Kidney glomerular epithelial cell (primary cell): ENCODE measurements at places on chromosomes 1 and 21.
A peak's percentile ranks its signal among the peaks of the same experiment; 100 is the strongest.

GRCh38 chr1:112043901-112044300 is 54.4 kb upstream of the KCND3 start:
- DNase-seq: no peak

GRCh38 chr1:40966417-40966816 is 13.1 kb upstream of the CTPS1 start:
- DNase-seq: no peak

GRCh38 chr1:147625362-147625995 is 44.8 kb downstream of the ACP6 start:
- DNase-seq: no peak

DNA sequence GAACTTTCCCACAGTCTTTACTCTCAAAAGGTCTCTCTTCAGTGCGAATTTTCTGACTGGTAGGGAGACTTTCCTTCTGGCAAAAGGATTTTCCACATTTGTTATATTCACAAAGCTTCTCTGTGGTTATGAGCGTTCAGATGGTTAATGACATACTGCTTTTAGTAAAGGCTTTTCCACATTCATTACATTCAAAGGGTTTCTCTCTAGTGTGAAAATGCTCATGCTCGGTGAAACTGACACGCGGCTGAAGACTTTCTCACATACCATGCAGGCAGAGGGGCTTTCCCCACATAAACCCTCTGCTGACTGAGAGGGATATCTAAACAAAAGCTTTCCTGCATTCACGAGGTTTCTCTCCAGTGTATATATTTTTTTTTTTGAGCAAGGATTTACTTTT is 9.9 kb upstream of the KLF18 start:
- DNase-seq: no peak

DNA sequence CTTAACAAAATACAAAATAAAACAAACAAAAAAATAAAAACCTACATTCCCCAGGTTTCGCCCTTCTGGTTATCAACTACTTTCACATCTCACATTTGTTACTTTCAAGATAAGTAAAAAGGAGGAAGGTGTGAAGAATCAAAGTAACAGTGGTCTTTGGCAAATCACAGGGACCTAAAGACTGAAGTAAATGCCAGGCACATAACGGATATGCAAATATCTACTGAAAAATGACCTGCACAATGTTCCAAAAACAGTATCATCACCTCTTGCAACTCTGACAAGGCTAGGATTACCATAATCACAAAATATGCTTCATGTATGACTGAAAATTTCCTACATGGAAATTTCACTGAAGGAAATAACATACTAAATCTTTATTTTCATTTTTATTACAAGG is 29.3 kb downstream of the COP1 start:
- no peak for DNase-seq

- peak; percentile 4 for DNase-seq
Observed at GRCh38 chr1:71809085-71809484, 473.3 kb downstream of the NEGR1 start.

GRCh38 chr1:175095978-175096607 is 28.5 kb downstream of the TNN start:
- DNase-seq: no peak

- no peak for DNase-seq
Observed at GRCh38 chr1:84939151-84939550, 46.1 kb upstream of the LPAR3 start.

DNA sequence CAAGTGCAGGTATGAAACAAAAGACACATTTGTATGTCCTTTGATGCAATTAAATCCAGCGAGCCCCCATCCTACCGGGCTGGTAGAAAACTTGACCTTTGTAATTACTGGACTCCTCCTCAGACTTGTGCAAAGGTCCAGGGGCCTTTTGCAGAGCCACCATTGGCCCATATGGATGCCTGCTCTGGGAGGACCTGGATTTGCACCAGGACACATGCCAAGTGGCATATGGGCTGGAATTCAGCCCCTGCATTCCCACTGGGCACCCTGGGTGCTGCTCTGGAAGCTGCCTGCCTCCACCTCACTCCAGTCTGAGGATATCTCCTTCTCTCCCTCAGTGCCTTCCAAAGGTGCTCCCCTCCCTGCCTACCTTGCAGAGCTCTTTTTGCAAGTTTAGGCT is 36.0 kb downstream of the LACTBL1 start:
- no peak for DNase-seq

- no peak for DNase-seq
Observed at GRCh38 chr1:1205769-1206375, 520 bp downstream of the TNFRSF18 start.

GRCh38 chr1:15443281-15443680 is 5.0 kb downstream of the CTRC start:
- DNase-seq: no peak

DNA sequence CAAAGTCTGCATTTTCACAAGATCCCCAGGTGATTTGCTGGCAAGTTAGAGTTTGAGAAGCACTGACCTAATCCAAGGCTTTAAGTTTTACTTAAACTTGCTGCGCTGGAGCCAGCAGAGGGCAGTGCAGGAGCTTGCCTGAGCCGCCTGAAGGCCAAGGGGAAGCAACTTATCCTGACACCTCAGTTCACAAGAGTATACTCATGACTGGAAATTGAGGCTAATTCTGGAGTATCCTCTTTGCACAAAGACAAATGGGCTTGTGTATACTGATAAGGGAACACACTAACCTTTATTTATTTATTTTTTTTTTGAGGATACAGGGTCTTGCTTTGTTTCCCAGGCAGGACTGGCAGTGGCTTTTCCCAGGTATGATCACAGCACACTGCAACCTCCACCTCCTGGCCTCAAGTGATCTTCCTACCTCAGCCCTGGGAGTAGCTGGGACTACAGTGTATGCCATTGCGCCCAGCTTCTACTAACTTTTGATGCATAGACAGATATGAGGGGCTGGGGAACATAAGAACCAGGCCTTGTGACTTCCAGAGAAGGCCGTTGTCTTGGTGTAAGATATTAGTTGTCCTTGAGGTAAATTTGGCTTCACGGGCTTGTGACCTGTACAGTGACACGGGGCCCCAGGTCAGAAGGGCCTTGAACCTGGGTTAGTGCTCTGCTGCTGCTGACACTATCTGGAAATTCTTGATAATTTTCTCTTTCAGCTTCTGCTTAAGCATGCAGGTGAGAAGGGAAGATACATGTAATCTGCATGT is 29.0 kb upstream of the SLAMF1 start:
- DNase-seq: peak; percentile 32

DNA sequence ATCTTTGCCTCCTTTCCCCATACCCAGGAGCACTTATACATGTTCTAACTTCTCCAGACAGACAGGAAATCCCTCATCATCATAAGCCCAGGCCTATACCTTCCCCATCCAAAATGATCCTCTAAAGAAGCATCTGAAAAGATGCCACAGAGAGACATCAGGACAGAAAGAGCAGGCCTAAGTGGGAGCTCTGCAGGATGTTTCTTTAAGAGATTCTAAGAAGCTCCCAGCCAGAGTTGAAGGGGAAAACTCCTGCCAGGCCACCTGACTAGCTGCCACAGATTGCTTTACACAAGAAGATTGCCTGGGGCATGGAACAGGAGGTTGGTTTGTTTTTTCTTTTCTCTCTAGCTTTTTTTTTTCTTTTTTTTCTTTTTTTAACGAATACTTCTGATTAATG is 275.8 kb downstream of the VAV3 start:
- DNase-seq: no peak

- DNase-seq: no peak
Observed at GRCh38 chr1:96747565-96747964, 26.0 kb downstream of the PTBP2 start.

- peak; percentile 19 for DNase-seq
Observed at GRCh38 chr1:217482356-217483102, 148.4 kb downstream of the GPATCH2 start.

- no peak for DNase-seq
Observed at GRCh38 chr1:76763738-76764137, 103.5 kb upstream of the ST6GALNAC5 start.

DNA sequence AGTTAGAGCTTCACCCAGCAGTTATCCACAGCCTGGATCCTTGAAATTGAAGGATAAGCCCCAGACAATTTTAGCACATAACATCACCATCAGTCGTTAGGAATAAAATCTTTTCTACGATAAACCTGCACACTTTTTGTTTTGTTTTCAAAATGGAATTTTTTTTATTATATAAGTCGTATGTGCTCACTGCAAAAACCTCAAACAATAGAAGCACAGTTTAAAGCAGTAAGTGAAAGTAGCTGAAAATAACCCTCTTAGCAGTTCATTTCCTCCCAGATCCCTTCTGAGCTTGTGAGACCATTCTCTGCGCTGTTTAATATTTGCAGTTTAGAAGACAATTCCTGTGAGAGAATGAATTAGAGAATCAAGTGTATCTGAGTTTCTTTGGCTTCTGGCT is 38.3 kb downstream of the ELK4 start:
- no peak for DNase-seq

DNA sequence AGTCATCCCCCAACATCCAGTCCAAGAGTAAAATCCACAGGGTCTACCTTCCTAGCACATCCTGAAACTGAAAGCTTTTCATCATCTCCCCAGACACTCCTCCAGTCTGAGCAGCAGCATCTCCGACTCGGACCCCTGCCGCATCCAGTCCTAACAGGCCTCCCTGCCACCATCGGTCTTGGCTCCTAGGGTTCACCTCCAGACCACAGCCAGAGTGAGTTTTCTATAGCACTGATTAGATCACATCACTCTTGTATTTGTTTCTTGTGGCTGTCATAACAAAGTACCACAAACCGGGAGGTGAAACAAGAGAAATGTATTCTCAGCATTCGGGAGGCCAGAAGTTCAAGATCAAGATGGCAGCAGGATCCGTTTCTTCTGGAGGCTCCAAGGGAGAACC is 187.8 kb downstream of the TOMM20 start:
- DNase-seq: no peak

- no peak for DNase-seq
Observed at GRCh38 chr1:4268262-4268888, 368.3 kb upstream of the C1orf174 start.

DNA sequence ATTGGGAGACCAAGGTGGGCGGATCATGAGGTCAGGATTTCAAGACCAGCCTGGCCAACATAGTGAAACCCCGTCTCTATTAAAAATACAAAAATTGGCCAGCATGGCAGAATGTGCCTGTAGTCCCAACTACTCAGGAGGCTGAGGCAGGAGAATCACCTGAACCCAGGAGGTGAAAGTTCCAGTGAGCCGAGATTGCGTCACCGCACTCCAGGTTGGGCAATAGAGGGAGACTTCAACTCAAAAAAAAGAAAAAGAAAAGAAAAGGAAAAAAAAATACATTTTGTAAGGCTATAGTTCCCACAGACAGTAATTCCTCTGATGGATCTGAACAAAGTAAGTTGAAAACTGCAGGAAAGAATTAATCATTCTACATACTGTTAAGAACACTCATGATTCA is 48.1 kb upstream of the CD46 start:
- DNase-seq: no peak

GRCh38 chr21:34509151-34509550 is 2.9 kb downstream of the KCNE1 start:
- DNase-seq: no peak

DNA sequence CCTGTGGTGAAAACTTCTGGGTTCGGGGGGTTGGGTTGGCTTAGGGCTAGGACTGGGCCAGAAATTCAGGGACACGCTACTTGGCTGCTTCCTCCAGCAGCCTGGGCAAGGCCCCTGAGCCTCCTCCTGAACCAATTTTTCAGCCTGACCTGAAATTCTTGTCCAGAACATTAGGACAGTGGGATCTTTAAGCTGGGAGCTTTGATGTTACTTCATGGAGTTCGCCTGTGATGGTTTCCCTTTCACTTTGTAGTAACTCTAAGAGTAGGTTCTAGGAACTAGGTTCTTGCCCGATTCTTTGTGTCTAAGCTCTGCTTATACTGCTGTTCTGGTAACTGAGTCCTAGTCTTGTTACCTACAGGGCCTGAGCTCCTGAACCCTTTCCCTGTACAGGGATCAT is 75.3 kb downstream of the S1PR1 start:
- DNase-seq: no peak

DNA sequence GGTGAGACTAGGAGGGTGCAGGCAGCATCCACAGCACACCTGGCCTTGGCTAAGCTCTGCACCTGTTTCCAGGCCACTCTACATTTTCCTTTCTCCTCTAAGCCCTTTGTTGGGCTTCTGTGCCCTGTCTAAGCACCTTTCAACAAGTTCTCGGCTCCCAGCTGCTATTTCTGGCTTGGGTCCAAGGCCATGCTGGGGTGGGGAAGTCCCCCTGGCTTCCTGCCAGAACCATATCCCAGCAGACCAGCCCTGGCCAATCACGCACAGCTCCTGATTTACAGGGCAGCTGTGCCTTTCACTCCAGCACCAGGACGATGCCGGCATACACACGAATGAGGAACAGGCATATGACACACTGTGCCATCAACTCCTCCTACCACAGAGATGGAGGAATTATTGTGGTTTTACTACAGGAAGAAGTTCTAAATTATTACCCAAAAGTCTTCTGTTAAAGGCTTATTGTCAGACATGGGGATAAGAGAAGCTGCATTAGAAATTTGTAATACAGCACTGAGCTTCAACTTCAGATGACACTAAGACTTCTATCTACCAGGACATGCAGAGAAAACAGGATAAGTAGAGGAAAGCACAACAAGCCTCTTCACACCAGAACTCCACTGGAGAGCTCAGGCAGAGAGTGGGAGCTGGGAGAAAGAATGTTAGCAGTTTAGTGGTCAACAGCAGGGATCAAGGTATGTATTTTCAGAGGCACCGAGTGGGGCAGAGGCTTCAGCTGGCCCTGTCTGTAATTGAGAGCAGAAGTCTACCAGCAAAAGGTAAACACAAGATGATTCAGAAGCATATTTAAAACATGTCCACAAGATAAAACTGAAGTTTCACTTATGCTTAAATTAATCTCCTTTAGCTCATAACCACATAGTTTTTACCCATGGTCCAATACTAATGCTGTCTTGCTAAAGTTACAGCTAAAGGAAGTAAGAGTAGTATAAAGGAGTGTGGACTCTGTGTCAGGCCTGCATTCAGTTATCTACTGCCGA is 37.4 kb downstream of the TRIT1 start:
- peak; percentile 68 for DNase-seq

DNA sequence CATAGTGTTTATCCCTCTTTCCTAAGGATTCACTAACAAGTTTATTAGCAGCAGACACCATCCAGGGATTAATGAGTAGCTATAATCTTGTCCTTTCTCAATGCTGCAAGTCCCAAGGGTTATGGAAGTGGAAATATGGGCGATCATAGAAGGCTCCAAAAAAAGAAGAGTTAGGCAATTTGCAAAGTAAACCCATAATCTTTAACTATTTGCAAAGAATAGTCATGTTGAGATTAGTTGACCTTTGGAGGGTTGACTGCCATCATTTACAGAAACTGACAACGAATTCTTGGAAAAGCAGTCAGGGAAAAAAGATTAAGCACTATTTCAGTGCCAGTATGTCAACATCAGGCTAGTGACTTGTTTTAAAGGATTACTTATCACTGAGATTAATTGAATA is 169.9 kb downstream of the KCNT2 start:
- peak; percentile 59 for DNase-seq

DNA sequence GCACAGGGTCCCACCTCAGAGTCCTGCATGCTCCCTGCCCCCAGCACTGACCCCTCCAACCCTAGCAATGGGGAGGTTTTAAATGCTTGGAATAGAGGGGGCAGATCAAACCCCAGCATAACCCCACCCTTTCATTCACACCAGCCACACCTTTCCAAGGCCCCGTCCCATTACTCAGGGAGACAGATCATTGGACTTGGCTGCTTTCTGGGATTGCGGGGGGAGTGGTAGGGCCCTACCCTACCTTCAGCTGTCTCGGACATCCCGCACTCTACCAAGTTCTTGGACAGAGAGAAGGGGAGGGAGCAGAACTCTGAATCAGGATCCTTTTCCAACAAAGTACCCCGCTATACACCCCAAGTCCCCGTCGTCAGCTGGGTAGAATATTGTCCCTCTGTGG is 983 bp downstream of the PADI2 start:
- DNase-seq: no peak

- no peak for DNase-seq
Observed at GRCh38 chr1:74583397-74583796, 71.0 kb upstream of the LRRC53 start.
